ENCODE measurements at places on chromosomes 1 and 21.

GRCh38 chr1:153733970-153734369 lies 6.1 kb downstream of the INTS3 start:
- no peak for DNase-seq

- no peak for DNase-seq
Observed at GRCh38 chr1:150268340-150268704, 494 bp downstream of the APH1A start.

DNA sequence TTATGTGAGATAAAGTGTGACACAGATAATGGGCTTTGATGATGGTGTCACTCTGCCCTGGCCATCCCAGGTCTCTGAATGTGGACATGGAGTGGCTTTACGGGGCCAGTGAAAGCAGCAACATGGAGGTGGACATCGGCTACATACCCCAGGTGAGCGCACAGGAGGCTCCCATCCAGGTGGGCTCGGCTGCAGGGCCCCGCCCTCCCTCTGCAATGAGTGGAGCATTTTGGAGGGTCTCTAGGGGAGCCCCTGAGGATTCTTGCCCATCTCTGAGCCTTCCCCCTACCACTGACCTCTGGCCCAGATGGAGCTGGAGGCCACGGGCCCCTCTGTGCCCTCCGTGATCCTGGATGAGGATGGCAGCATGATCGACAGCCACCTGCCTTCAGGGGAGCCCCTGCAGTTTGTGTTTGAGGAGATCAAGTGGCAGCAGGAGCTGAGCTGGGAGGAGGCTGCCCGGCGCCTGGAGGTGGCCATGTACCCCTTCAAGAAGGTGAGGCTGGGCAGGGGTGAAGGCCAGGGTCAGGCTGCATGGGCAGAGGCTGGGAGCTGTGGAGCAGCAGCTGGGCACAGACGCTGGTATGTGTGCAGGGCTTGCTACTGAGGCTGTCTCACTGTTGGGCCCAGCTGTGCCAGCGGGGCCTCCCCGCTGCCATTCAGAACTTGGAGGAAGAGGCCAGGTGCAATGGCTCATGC lies 8.2 kb upstream of the MTFR1L start:
- no peak for DNase-seq

- DNase-seq = no peak
Observed at GRCh38 chr1:192732787-192733186, 76.1 kb upstream of the RGS2 start.

DNA sequence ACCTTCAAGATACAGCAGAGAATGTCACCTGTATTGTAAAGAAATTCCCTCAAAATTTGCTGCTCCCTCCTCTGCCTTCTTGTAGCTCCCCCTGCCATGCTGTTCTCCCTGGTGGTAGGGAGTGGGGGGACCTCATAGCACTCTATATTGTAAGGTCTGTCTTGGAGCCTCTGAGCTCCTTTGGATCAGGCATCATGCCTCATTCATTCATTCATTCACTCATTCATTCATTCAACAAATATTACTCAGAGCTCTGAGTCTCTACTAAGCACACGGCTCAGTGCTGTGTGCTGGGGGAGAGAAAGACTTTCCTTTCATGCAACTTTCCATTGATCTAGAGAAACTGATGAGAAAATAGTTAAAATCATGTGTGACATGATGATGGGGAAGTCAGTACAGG lies 27.1 kb upstream of the EPHB2 start:
- no peak for DNase-seq

- no peak for DNase-seq
Observed at GRCh38 chr1:183877053-183877720, 72.3 kb downstream of the RGL1 start.

DNA sequence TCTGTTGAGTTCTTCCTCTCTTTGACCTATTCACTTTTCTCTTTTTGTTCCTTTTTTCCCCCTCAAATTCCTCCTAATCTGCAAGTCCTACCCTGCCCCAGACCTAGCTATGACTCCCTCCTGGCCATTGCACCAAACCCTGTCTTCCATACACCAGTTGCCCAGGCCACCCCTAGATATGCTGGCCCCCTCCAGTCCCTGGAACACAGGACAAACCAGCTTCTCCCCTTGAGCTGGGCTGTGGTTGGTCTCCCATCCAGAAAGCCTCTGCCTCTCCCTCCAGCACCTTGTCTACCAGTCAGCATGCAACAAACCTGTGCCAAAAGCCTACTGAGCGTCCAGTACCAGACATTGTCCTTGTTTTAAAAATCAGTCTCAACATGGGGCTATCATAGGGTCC lies 59.4 kb downstream of the ELK4 start:
- DNase-seq = no peak

DNA sequence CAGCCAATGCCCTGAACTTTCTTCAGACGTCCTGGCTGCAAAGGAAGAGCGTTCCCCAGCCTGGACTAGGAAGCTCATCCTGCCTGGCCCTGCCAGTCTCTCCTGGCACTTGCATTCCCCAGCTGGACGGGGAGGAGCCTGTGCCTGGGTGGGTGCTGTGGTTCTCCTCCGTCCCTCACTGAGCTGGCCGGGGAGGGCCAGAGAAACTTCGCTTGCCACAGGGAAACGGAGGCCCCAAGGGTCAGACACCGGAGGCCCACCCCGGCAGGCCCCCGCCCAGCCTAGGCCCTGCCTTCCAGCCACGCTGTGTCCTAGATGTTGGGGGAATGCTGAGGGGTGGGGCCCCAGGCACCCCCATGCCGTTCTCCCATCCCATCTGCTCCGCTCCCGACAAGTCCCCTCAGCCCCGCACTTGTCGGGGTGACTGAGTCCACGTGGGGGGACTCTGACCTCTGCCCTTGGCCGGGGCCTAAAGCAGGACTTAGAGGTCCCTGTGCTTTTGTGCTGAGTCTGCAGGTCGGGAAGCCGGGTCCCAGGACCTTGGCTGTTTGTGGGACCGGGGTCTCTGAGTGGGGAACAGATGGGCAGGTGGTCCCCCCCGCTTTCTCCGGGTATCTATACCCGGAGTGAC lies 4.8 kb downstream of the FTCD start:
- no peak for DNase-seq

DNA sequence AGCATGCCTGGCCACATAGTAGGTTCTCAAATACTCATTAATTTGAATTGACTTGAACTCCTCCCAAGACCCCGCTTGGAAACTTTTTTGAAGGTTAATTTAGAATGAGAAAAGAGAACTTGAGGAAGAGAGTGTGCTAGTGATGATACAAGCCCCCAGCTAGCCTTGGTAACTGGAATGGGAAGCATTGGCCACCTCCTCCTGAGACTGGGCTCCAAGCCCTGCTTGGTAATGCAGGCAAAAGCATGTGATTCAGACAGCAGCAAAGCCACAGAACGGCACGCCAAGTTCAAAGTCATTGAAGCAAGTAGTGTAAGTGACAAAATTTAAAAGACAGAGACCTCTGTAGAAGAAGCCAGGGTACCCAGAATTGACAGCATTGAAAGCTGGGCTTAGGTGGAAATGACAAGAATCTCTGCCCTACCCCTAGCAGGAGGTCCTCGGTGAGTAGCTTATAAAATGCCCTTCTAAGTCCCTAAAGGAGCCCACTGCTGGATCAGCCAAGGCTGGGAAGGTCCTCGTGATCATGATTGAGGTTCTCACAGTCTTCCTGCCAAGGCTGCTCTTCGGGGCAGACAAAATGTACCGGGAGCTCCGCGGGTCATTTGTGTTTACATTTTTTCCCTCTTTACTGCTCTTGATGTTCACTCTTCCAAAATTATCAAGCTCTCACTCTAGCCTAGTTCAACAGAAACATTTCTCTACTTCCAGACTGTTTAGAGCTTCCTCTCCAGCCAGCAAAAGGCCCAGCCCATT lies 99.4 kb downstream of the TSEN15 start:
- DNase-seq = peak; percentile 50

DNA sequence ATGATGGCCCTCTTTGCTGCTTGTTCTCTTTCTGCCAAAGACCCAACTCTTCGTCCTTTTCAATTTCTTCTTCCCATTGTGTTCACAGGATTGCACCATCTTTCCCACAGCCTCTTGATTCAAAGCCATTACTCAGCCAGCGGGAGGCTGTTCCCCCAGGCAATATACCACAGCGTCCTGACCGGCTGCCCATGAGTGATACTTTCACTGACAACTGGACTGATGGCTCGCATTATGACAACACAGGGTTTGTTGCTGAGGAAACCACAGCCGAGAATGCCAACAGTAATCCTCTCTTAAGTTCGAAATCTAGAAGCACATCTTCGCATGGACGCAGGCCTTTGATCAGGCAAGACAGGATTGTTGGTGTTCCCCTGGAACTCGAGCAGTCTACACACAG lies 167.4 kb downstream of the LRRC40 start:
- no peak for DNase-seq

DNA sequence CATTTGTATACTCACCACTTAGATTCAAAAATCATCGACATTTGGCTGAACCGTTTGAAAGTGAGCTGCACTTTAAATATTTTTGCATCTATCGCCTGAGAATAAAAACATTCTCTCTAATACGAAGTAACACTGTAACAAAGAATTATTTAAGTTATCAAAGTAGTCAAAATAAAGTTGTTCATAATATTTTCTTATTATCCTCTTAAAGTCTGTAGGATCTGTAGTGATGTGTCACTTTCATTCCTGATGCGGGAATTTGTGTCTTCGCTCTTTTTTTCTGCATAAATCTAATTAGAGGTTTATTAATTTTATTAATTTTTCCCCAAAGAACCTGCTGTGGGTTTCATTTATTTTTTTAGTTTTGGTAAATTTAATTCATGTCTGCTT lies 74.8 kb downstream of the ETS2 start:
- no peak for DNase-seq

GRCh38 chr21:22189278-22189677 lies 1191.1 kb downstream of the NCAM2 start:
- DNase-seq = no peak

GRCh38 chr1:184595596-184595995 lies 159.1 kb downstream of the EDEM3 start:
- DNase-seq = no peak

DNA sequence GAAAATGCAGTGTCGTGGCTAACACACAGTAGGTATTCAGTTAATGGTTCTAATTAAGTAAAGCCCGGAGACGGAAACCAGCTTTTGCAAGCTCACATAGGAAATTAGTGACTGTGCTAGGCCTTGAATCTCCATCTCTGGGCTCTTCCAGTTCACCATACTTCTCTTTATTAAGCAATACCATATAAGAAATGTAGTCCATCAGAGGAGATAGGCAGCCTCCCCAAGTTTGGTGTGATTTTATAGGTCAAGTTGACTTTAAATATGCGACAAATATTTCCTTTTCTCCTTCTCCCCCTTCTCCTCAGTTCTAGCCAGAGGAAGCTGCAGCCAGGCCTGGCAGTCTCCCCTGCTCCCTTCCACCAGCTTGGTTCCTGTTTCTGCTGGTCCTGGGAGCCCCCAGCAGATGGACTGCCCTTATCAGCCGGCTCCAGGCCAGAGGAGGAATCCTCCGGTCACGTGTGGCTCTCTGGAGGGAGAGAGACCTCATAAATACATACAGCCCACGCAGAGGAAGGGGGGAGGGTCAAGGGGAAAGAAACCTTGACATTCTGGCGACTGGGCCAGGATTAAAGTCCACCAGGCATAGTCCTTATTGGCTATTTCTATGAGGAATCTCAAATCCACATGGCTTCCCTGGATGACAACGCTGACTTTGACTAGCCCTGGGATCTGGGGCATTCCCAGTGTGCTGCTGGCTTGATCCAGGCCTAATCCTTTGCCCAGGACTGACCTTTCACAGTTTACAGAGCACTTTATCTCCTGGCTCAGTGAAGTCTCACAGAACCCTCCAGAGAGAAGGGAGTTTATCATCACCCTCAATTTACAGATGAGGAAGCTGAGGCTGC lies 115.1 kb upstream of the JUN start:
- no peak for DNase-seq

DNA sequence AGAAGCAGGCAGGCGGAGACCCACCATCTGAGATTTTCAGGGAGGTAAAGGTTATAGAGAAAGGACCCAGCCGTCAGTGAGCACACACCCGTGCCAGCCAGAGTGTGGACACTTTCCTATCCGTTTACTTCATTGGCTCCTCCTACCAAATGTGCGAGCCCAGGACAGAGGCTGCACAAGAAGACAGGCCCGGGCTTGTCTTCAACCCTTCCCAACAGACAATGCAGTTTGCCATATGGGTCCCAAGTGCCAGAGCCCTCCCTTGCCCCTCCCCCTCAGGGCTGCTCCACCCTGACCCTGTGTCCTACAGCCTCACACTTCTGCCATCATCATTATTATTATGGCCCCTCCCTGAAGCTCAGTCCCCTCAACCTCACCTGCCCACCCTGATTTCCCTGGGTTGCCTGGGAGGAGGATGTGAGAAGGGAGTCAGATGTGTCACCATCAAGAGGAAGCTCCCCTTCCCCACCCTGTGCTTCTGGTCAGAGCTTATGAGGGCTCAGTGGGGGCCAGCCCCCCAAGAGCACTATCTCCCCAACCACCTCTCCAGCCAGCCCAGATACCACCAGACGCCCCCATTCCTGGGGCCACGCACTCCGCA lies 9.4 kb downstream of the LAPTM5 start:
- DNase-seq = no peak

DNA sequence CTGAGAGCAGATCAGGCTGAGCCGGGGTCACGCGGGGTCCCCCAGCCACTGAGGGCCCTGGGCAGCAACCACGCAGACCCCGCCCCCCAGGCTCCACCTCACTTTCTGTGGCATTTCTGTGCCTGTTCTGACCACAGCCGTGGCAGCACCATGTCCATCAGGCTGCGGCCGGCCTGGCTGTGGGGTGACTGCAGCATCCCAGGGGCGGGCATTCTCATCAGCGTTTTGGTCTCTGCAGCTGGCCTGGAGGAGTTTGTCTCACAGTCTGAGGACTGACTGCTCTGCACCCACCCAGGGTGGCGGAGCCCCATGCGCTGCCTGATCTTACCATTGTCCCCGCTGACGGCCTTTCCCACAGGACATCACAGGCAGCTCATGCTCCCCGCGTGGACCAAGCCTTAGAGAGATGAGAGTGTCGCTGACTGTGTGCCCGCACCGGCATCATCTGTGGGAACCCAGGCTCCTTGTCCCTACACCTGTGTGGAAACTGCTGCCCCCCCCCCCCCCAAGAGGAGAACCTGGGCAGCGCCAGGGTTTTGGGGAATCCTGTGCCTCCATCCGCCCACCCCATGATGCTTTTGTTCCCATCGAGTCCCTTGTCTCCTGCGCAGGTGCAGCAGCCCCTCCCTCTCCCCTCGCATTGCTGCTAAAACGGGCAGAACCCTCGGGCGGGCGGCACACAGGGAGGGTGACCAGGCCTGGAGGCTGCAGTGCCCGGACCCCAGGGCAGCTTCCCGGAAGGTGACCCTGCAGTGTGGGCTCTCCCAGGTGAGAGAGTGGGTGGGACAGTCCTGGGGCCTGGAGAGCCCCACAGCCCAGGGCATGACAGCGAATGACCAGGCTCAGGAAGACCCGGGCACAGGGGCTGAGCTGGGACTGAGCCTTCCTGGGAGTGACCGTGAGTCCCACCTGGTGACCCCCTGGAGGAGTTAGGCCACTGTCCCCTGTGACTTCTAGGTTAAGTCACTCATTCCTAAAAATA lies 1.8 kb downstream of the KRTAP10-1 start:
- DNase-seq = no peak

DNA sequence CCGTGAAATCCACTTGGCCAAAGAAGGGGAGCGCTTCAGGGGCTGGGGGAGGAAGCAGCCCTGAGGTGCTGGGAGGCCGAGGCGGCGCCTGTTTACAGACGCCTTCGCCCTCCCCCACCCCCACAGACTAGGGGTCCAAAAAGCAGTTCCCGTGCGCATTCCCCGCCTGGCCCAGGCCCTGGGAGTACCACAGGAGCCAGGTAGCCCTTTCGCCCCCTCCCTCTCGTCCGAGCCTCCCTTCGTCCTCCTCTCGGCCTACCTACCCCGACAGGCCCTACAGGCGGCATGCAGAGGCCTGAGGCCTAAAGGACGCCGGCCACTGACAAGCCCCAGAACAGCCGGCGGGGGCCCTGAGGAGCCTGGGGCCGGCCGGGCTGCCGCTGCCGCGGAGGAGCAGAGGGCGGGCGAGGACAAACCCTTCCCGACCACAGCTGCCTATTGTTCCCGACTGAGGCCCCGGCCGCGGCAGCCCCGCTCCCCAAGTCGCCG lies 522 bp downstream of the RC3H1 start:
- DNase-seq = no peak
